ENCODE measurements at places on chromosomes 13 and 19.
A peak's percentile ranks its signal among the peaks of the same experiment; 100 is the strongest.

DNA sequence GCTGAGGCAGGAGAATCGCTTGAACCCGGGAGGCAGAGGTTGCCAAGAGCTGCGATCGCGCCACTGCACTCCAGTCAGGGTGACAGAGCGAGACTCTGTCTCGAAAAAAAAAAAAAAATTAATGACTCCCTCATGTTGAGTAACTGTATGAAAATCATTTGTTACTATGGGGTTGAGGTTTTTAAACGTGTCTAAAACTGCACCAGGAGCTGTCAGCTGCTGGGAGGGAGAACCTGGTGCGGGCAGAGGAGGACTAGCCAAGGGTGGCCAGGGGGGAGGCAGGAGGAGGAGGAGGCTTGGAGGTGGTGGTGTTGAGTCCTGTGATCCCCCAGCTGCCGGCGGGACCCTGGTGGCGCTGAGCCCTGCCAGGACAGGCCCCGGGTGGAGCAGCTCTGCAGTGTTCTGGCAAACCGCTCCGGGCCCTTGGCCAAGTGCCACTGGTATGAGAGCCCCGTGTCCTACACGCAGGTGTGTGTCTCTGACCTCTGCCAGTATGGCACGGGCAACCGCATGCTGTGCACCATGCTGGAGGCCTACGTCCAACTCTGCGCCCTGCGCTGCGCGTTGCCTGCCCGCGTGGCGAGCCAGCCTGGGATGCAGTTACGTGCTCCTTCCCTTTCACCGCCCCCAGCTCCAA is 17.1 kb upstream of the FXYD3 start:
- no peak for DNase-seq

DNA sequence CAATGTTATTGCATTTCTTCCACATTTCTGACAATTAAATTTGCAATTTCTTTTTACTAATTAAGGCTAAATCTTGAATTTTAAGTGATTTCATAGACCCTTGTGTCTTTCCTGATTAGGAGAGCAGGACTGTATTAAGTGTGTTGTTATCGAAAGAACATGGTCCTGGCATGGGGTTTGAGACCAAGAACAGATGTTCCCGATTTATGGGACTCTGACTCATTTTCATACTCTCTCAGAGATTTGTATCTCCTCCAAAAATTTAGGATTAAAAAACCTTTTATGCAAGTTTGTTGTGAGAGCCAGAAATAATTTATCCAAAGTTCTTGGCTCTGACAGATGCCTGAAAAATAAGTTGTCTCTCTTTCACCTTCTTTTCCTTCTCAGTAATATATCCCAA is 589.3 kb upstream of the ARGLU1 start:
- no peak for DNase-seq

DNA sequence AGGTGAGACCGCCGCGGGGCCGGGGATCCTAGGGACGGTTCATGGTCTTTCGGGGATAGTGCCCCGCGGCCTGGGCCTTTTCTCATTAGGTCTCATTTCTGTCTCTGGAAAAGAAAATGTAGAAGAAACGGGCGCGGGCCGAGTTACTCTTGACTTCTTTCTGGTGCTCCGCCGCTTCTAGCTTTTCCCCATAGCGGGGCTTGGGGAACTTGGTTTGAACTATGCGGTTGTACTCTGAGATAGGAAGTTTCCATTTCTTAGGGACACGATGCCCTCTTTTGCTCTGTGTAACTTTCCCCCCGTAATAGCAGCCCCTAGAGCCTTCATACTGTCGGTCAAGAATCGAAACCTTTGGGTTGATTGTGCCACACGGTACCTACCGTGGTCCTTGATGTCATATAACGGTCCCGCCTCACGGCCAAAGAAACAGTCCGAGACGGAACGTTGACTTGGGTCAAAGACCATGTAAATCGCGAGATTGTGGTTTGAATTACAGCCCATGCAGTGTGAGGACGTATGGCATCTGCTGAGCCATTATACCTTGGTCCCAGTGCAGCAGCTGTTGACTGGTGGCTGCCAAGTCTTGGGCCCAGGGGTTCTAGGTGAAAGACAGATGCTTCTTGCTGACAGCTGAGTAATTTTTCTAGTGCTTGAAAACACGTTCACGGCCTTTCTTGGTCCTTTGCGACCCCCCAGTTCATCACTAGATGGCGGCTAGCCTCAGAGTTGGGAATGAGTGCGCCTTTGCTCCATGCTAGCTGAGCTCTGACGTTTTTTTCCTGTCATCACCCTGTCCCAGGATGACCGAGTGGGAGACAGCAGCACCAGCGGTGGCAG is 487 bp downstream of the RPS5 start:
- no peak for DNase-seq

GRCh38 chr13:44197791-44198770 is 175.5 kb upstream of the SERP2 start:
- DNase-seq, result no peak

GRCh38 chr13:49315756-49316482 is 68.2 kb downstream of the CDADC1 start:
- no peak for DNase-seq

- no peak for DNase-seq
These were observed 233 bp downstream of the ZNF561 start for GRCh38 chr19:9620842-9621155.

DNA sequence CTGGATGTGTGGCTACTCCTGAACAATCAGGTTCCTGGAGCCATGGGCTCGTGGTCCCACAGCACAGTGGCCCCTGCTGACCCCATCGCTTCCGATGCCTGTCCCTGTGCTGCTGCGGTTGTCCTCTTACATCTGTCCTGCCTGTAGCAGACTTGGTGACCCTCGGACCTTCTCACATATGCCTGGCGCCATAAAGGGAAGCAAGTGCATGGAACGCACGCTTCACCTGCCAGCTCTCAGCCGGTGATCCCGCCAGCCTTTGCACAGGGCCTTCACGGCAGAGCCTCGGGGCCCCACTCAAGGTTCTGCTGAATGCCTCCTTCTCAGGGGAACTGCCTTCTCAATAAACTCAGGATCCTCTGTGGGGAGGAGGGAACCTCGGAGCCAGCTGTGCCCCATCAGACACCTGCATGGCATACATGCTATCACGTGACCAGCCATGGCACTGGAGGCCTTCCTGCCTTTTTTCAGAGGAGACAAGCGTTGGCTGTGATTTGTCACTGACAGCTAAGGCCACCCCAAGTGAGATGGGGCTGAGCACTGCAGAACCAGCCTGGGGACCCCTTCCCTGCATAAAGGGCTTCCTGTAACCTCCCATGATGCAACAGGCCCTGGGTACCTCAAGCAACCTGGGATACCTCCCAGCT is 24.3 kb downstream of the PEPD start:
- no peak for DNase-seq

DNA sequence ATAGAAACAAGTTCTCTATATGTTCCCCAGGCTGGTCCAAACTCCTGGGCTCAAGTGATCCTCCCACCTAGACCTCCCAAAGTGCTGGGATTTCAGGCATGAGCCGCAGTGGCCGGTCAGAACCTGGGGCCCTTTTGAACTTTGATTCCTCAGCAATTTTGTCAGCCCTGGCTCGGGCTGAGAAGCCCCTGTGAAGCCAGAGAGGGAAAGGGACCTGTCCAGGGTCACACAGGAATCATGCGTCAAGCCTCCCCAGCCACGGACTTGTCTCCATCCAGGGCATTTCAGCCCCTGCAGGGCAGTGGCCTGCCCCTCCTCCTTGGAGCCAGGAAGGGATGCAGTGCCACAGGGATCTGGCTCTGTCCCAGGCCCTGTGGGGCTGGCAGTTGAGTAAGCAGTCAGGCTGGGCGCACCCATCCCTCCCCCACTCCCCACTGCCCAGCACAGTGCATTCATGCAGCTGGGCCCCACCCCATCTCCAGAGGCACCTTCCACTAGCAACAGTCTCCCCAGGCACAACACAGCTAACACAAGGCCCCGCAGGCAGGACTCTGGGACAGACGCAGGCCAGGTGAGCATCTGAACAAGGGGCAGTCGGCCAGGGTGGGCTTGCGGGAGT is at the start of gene CAPS:
CAPS (plus strand) TSS at position 516 of the 619 bp plus-strand sequence. CDS start 153 bp downstream, outside the sequence.
- DNase-seq, result no peak

- no peak for DNase-seq
These were observed at the start of gene B3GNT8 for GRCh38 chr19:41426952-41427646. Gene B3GNT8, minus strand, starts transcription at chr19:41427374. Its CDS starts 596 bp downstream, at chr19:41426778.

- peak; percentile 11 for DNase-seq
These were observed at the start of gene SIGLEC6 for GRCh38 chr19:51531349-51532315. Gene SIGLEC6, minus strand, starts transcription at chr19:51531670. Its CDS starts 22 bp downstream, at chr19:51531648.

GRCh38 chr13:32791545-32792172 is 205.4 kb downstream of the PDS5B start:
- DNase-seq, result no peak

DNA sequence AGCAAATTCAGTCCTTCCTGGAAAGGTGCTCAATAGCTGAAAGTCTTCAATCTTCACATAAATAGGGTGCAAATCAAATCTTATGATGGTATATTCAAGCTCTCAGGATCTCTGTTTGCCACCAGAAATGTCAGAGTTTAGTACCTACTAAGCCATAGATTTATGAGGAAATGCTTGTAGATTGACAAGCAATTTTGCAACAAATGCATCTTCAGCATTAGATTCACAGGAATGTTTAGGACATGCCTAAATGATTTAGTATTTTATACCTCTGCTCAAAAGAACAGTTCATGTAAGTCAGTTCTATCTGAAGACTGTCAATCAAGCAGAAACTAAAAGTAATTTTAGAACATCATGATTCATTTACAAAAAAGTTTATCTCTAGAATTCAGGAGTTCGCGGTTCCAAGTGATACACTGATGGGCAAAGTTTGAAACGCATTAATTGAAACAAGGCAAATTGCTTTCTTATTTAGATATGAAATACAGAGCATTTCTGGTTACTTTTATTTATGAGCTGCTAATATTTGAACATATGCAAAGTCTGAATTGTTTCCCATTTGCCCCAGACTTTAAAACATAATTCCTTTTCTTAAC is 65.7 kb downstream of the DACH1 start:
- no peak for DNase-seq

- DNase-seq, result no peak
These were observed 59.6 kb upstream of the ZNF599 start for GRCh38 chr19:34832581-34833112.

DNA sequence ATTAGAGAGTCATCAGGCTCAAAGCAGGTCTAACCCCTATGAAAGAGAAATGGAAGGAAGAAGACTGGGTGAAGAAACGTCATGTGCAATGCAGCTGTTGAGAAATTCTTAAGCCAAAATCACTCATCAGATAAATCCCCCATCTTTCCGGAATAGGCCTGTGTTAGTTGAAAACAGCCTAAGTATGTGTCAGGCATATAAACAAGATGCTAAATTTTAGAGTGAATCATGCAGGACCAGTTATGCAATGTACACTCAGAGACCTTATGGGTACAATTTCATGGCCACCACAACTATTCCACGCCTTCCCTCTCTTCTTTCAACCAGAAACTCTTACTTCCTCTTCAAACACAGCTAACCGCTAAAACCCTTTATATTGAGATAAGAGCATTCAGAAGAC is 717.7 kb upstream of the ATXN8OS start:
- no peak for DNase-seq

DNA sequence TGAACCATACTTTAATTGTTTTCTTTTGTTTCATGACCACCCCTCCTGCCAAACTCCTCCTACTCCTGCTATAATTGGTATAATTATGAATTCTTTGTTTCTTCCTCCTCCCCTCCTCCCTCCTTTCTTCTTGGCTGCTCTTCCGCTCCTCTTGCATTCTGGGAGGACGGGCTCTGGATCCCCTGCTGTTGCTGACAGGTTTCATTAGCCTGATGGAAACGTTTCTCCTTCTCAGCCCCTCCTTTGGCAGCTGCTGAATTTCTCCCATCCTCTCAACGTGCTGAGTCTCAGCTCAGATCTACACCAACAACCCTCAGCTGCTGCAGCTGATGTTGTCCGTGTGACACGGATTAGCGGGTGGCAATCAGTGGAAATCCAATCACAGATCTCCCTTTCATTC is 97.1 kb upstream of the UBAC2 start:
- no peak for DNase-seq

GRCh38 chr13:64327505-64328194 is 2902.5 kb downstream of the PCDH9 start:
- no peak for DNase-seq

DNA sequence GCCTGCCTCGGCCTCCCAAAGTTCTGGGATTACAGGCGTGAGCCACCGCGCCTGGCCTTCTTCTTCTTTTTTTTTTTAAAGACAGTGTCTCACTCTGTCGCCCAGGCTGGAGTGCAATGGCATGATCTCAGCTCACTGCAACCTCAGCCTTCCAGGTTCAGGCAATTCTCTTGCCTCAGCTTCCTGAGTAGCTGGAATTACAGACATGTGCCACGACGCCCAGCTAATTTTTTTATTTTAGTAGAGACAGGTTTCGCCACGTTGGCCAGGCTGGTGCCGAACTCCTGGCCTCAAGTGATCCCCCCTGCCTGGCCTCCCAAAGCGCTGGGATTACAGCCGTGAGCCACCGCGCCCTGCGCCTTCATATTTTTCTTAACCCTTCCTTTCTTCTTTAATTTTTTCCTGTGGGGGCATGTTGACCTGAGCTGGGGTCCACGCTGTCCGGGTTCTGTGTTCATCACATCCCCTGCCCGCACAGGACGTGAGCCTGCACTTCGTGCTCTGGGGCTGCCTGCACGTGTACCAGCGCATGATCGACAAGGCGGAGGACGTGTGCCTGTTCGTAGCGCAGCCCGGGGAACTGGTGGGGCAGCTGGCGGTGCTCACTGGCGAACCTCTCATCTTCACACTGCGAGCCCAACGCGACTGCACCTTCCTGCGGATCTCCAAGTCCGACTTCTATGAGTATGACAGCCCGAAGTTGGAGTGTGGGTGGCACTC is 14.1 kb downstream of the PNPLA6 start:
- DNase-seq, result no peak

DNA sequence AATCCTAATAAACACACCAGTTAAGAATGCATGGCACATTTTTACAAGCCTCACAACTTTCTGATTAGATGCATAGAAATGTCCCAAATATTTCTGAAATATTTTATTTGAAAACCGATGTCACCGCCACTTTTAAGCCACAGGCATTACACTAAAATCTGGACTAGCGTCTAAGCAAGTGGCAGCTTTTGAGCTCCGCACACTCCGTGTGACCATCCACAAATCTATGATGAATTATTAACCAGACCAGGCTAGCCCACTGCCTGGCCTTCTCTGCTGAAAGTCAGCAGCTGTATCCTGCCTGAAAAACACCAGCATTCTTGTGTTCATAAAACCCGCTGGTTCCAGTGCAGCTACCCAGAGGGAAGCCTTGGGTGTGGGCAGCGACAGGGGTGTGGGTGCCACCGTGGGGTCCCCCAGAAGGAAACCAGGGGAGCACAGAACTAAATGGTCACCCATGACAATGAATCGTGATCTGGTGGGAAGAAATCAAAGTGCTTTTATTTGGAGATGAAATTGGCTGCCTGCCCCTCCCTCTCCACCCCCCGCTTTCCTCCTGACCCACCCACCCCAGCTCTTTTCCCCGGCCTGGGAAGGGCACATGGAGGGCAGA is 13.8 kb downstream of the RASA3 start:
- DNase-seq, result no peak

DNA sequence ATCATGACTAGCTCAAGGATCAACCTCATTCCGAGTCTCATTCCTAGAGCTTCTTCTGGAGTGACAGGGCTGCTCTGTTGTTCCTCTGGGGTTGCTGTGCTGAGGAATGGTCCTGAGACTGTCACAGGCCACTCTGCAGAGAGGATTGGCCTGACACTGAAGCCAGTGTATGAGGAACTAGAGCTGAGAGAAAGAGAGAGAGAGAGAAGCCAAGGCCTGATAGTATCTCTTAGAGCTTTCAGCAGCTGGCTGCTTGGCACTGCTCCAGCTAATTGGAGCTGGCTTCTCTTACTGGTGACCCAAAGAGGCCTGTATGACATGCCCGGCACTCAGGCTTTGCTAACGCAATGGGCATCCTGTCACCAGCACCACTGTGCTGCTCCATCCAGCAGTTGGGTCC is 73.4 kb upstream of the FLT1 start:
- DNase-seq, result peak; percentile 10
